ENCODE measurements at places on chromosomes 11 and 22.
A peak's percentile ranks its signal among the peaks of the same experiment; 100 is the strongest.

GRCh38 chr22:24807284-24807950, 1.4 kb downstream of the SGSM1 start:
- DNase-seq = no peak

DNA sequence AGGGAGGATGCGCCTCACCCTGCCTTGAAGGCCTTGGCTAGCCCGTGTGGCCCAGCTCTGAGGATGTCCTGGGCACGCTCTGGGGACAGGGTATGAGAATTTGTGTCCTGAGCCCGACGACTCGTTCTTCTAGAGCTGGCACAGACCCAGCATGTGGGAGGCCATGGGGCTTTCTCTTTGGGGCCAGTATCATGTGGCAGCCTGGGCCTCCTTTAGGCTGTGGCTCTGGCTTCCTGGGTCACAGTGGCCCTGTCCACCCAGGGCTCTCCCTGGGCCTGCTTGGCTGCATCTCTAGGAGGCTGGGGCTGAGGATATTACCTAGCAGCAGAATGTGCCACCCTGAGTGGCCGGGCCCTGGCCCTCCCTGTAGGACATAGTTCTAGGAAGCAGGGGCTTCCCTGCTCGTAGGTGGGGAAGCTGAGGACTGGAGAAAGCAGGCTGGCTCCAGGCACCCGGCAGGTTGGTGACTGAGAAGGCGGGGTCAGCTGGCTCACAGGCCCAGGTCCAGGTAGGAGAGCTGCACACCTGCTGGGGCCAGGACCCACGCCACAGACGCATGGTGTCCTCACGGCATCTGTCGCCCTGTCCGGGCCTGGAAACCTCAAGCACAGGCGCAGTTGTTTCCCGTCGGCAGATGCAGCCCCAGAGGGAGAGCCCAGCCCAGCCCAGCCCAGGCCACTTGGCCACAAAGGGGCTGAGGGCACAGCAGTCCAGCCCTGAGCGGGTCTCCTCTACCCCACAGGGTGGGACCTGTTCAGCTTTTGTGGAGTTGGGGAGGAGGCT, 6.8 kb downstream of the CCDC188 start:
- no peak for DNase-seq

- peak; percentile 93 for DNase-seq
These were observed 59.3 kb upstream of the NUP160 start for GRCh38 chr11:47907499-47907898.

DNA sequence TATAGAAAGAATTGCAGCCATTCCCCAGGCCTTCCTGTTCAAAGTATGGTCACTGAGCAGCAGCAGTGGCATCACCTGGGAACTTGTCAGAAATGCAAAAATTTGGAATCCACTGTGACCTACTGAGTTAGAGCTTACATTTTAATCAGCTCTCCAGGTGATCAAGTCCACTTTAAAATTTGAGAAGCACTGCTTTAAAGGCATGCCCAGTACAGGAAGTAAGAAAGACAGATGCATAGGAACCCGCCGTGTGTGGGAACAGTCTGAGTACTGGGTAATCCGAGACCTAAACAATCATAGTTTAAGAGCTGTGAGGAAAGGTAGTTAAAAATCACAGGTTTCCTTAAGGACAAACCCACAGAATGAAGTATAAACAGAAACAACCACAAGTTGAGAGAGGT, 462.4 kb downstream of the RAB38 start:
- no peak for DNase-seq

DNA sequence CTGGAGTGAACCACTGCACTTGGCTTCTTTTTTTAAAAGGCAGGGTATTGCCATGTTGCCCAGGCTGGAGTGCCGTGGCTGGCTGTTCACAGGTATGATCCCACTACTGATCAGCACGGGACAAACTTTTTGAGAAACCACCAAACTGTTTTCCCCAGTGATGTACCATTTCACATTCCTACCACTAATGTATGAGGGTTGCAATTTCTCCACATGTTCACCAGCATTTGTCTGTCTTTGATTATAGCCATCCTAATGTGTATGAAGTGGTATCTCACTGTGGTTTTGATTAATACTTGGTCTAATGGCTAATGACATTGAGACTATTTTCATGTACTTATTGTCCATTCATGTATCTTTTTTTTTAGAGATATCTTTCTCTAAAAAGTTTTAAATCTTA, 41.5 kb upstream of the EP300 start:
- no peak for DNase-seq

DNA sequence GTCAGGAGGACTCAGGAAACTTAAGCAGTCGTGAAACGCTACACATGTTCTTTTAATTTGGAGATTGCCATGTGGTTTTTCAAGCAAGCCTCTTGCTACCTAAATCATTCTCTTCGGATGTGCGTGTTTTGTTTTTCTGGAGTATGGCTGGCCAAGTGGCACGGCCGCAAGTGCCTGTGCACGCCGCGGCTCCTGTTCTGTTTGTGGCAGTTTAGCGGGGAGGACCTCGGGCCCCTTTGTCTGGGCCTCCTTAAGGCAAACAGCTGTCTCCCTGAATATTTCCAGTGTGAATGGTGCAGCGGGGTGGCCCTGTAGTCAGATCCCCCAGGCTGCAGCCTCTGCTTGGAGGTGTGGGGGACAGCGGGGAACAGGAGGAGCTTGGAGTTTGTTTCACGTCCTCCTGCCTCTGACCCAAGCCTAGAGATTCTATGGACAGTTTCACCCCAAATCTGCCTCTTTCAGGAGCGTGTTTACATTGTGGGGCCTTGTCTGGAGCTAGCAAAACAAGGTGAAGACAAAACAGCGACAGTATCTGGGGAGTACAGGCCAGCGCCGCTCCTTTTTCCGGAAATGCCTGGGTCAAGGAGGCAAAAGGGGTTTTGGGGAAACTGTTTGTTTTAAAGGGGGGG, 1.3 kb downstream of the LRP5 start:
- DNase-seq = no peak

DNA sequence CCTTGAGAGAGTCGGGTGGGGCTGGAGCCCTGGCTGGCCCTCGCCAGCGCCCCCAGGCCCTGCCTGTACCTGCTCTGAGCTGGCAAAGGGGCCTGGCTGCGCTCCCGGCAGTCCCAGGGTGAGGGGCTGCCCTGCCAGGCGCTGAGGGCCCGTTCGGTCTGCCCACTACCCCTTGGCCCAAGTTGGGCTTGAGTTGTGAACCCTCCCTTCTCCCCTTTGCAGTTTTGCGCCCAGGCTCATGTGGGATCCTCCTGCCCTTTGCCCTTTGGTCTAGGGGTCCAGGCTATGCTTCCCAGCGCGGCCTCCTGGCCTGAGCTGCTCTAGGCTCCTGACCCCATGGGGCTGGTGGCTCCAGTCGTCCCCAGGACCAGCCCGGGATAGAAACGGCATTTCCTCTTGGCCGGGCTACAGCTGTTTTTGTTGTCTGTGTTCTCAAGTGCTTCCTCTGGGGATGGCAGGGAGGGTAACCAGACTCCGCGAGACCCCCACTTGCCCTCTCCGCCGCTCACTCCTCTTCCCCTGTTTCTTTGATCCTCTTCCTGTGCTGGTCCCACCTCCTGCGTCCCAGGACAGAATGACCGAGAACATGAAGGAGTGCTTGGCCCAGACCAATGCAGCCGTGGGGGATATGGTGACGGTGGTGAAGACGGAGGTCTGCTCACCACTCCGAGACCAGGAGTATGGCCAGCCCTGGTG, 34.9 kb downstream of the PRDM11 start:
- DNase-seq = no peak

- DNase-seq = no peak
These were observed 40.2 kb downstream of the DIXDC1 start for GRCh38 chr11:111977146-111978027.

DNA sequence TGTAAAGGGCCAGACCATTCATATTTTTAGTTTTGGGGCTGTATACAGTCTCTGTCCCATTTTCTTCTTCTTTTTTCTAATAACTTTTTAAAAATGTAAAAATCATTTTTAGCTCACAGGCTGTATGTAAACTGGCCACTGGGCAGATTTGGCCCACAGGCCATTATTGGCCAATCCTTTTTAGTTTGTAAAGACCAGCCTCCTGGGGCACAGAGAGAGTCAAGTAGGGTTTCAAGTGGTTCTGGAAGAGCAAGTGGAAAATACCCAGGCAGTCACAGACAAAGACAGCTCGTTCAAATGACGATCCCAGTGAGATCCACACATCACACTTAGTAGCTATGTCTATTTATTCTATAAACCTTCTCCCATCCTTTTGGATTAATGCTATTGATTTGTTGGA, 150.2 kb upstream of the ARHGAP20 start:
- DNase-seq = no peak

DNA sequence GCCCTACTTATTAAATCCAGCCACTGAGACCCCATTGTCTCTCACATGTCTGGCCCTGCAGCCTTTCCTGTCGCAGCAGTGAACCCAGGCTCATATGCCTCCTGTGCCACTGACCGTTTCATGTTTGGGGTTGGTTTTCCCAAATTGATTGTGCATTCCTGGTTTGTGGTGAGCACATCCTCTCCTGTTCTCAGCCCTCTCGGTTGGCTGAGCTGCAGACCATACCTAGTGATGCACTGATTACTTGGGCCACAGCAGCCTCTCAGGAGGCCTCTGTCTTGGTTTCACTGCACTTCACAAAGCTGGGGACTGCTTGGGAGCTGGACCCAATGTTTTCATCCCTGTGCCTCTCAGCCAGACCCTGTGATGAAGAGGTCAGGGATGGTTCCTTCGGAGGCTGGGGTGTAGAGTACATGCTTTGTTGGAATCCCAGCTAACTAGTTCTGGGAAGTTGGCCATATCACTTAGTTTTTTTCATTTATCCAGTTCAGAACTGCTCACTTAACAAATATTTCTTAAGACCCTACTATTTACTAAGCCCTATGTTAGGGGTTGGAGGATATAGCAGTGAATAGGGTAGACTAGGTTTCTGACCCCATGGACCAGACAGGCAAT, 30.9 kb downstream of the PARVA start:
- no peak for DNase-seq

GRCh38 chr11:118882491-118882890, 1.2 kb upstream of the CXCR5 start:
- DNase-seq = no peak

DNA sequence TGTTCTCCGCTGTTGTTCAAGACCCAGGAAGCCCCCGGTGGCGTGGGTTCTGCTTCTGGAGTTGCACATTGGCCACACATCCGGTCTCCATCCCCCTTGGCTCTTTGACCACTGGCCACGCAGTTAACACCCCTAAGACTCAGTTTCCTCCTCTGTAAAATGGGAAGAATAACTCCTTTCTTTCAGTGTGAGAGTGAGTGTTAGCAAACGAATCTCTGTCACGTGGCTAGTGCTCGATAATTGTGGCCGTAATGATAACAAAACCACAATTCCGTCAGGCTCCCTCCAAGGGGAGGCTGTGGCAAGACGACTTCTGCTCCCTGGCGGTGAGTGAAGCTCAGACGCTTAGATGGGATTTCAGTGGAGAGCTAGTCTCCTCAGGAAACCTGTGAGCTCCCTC, 315.2 kb upstream of the B3GAT1 start:
- no peak for DNase-seq

DNA sequence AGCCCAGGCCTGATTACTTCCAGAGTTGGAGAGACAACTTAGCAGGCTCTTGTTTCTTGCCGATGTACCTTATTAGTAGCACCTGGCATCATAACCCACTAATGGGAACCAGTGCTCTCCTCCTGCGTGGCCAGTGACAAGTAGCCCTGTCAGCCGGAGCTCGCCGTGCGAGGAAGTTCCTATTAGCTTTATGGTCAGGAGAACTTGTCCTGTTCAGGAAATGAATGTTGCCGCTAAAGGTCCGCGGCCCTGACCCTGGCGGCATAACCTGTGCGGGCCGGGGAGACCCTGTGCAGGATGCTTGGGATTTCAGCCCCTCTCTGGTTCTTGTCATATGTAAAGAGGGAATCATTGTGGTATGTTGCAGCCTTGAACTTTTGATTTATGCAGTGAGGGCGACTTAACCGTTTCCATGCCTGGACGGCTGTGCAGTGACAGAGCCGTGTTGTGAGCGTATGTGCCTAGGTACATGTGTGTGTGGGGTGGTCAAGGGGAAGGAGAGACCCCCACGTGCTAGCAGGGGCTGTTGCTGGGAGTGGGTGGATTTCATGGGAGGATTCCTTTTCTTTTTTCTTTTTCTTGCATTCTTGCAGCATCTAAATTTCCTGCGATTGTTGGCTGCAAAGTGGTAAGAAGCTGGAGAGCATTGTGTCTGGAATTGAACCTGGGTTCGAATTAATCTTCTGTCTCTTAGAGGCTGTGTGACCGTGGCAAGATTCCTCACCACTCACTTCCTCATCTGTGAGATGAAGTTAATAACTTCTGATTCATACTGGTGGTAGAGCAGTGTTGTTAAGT, 15.2 kb downstream of the ZBTB16 start:
- DNase-seq = no peak

DNA sequence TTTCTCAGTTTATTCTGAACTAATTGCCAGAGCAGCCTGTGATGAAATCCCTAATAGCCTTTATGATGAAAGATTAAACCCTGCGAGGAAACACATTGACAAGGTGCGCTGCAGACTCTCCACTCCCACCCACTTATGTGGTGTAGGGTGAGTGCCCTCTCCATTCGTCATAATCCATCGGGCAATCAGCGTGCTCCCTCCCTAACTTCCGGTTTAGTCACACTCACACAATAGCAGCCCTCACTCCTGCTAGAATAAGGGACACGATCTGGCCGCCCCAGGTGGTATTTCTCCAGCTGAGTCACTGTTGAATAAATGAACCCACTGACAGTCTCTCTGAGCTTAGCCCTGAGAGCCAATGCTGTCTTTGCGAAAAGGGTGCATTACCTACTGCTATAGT, 188.3 kb downstream of the OPCML start:
- no peak for DNase-seq

DNA sequence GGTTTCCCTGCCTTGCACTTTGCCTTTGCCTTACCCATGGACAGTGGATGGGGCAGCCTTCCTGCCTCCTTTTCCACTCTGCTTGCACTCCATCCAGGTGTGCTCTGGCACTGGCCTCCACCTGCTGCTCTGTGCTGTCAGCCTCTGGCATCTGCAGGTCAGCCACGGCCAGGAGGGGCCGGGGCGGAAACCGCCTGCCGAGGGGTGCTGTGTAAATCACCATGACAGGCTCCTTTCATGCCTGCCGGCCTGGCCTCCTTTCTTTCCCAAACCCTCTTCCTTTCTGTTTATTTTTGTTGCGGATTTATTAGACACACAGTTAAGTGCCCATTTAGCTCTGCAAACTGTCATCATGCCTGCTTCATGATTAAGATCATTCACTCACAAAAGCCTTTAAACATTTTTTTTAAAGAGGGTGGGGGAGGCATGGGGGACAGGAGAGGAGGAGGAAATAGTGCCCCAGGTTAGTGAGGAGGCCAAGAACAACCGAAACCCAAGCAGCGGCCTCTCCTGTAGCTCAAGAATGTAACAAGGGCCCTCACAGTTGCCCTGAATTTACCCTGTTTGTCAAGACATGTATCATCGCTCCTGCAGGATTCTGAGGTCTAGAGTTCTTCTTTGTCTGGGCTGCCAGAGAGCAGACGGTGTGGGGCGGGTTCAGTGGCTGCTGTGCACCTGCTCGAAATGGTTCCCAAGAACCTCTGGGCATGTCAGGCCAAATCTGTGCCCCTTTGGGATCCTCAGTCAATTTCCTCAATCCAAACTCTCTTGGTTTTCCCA, 83.3 kb downstream of the BARX2 start:
- DNase-seq = no peak

DNA sequence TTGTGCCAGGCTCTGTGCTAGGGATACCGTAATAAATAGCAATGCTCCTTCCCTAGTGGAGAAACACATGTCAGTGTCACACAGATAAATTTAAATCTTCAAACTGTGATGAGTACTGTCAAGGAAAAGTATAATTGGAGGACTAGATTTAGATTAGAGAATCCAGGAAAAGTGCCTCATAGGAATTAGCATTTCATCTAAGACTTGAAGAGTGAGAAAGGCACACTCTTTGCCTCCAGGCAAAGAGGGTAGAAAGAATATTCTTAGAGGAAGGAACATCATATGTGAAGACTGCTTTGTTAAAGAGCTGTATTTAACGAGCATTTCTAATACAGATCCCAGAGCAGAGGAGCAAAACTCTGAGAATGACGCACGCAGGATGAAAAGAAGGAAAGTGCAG, 30.9 kb downstream of the ART5 start:
- DNase-seq = no peak

All from NCI-H226 (cell line).